ENCODE measurements at places on chromosomes 3 and 15.

DNA sequence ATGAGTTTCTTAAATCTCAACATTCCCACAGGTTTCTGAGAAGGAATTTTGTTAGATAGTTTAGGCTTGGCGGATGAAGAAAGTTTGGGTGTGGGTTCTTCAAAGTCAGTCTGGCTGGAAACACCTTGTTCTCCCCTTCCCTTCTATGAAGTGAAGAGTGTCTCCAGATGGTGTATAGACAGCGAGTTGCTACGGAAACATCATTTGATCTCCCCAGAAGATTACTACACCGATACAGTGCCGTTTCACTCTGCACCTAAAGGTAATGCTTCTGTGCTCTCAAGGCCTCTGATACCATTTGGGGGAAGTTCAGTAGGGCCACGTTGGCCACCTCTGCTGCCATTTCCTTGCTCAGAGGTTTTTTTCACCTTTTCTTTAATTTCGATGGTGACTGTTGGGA lies 20.6 kb downstream of the DLEC1 start:
- no peak for DNase-seq

GRCh38 chr3:127440384-127440783 lies 150.1 kb downstream of the TPRA1 start:
- DNase-seq = no peak

GRCh38 chr15:62983956-62984355 lies 58.6 kb upstream of the TPM1 start:
- DNase-seq = no peak

DNA sequence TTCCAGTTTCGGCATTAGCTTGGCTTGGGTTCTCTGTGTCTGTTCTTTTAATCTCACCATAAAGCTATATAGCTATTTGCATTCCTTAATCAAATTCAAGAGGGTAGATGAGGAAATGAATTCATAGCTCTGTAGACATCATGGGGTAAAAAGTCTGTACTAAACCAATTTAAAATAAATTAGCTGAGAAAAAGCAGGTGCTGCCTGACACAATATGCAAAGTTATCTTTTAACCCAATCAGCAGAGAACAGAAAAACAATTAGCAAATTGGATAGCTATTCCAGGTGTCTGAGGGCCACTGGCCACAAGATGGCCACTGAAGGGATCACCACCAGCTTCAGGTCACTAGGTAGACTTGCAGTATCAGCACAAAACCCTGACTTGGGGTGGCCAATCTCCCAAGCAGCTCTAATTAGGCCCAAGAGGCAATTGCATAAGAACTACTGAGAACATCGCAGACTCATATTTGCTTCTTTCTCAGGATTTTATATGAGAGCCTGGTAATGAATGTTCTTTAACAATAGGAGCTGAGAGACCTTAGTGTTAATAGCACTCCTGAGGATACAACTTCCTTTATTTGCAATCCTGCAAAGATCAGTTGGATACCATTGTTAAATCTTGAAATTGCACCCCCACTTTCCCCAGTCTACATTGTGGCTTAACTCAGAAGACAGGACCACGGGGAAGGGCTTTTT lies 494.3 kb downstream of the PDCD6IP start:
- DNase-seq = no peak

- DNase-seq = no peak
Measured at GRCh38 chr15:66014022-66014421, 144.7 kb downstream of the RAB11A start.

- DNase-seq = no peak
Measured at GRCh38 chr15:99414755-99415731, 150.7 kb upstream of the MEF2A start.

GRCh38 chr3:4505688-4506558 lies 12.8 kb downstream of the ITPR1 start:
- no peak for DNase-seq

DNA sequence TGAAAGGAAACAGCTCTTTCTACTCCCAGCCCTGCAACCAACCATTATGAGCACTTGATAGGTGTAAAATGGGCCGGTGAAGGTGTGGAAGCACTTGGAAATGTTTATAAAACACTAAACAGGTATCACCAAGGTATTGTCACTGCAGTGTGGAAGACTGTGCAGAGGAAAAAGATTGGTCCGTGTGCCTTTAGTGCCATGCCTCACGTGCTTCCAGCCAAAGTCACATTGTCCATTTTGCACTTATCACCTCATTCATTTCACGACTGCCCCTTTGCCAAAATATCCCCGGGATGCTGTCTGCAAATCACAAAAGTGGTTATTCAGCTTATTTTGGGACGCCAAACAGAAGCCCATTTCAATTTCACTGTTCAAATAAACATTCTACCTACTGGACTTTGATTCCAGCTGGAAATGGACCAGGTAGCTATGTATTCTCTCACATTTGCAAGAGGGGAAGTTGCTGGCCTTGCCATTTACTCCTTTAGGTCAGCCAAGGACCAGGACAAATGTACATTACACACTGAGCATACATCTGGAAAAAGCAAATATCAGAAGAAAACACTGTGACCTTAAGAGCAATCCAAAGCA lies 58.4 kb downstream of the ARRDC4 start:
- no peak for DNase-seq

DNA sequence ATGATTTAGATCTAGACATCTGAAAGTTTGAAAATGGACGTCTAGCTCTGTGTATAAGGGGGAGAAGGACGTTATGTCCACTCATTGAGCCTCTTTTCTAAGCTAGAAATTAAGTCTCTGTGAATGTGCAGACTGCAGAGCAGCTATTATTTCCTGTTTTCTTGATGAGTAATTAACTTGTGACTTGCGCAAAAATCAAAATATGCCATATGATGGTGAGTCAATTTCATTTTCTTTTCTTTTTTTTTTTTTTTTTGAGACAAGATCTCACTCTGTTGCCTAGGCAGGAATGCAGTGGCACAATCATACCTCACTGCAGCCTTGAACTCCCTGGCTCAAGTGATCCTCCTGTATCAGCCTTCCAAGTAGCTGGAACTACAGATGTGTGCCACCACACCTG lies 14.1 kb downstream of the LACTB start:
- DNase-seq = no peak

GRCh38 chr3:20376665-20377217 lies 190.7 kb upstream of the SGO1 start:
- DNase-seq = no peak

GRCh38 chr15:61017109-61017508 lies 212.0 kb downstream of the RORA start:
- DNase-seq = no peak

- DNase-seq = no peak
Measured at GRCh38 chr3:105385179-105385578, 18.5 kb downstream of the ALCAM start.

DNA sequence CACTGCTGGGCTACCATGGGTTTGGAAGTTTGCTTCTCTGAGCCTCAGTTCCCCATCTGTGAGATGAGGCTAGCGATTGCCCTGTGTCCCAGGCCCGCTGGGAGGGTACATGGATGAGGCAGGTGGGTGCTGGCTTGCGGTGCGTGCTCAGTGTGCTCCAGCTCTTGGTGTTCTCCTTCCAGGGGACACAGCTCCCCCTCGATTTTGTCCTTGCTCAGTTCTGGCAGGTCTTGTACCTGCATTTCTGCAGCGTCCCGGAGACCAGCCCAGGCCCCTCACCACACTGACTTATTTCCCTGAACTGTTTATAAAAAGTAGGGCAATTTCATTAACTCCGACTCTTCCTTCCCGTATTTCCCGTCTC lies 95.4 kb downstream of the TBC1D2B start:
- no peak for DNase-seq

DNA sequence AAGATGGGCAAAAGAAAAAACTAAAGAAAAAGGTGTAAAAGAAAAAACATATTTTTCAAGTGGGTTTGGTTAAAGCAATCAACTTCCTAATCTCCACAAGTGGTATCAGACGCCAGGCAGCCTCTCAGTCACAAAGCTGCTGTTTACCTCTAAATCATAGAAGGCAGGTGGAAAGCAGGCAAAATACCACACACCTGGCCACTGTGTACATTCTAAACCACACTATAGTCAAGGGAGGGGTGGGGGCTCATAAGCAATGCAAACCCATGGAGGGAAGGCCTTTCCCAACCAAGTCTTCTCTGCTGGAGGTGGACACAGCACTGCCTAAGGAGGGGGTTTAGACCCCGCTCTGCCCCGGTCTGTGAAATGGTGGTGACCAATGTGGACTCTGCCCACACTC lies 50.4 kb downstream of the MCF2L2 start:
- DNase-seq = no peak

GRCh38 chr3:193796089-193796488 lies 203.1 kb downstream of the OPA1 start:
- no peak for DNase-seq

- no peak for DNase-seq
Measured at GRCh38 chr3:58074116-58074715, 66.0 kb downstream of the FLNB start.

DNA sequence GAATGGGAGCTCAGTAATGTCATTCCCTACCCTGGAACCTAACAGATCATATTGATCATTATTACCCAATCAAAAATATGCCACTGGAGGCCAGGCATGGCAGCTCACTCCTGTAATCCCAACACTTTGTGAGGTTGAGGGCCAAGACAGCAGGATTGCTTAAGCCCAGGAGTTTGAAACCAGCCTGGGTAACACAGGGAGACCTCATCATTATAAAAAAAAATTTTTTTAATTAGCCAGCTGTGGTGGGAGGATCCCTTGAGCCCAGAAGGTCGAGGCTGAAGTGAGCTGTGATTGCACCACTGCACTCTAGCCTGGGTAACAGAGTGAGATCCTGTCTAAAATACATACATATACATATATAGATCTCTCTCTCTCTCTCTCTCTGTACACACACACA lies 10.2 kb downstream of the IGDCC4 start:
- no peak for DNase-seq

GRCh38 chr15:43209059-43209824 lies 11.6 kb downstream of the EPB42 start:
- DNase-seq = no peak

DNA sequence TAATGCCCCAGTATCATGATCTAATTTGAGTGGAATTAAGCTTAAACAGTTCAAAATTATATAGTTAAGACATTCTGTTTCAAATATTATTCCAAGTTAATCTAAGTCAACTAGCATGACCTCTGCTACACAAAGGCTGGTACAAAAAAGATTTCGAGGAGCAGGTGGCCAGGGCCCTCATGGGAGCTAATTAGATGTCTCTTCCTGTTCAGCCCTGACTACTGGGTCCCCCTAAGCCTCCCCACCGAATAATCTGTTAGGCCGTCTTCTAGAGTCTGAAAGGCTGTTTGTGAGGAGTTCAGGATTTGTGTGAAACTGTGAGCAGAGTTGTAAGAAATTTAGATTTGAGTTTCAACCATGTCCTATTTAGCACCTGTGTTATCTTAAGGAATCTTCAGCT lies 75.4 kb downstream of the PPM1L start:
- DNase-seq = no peak

DNA sequence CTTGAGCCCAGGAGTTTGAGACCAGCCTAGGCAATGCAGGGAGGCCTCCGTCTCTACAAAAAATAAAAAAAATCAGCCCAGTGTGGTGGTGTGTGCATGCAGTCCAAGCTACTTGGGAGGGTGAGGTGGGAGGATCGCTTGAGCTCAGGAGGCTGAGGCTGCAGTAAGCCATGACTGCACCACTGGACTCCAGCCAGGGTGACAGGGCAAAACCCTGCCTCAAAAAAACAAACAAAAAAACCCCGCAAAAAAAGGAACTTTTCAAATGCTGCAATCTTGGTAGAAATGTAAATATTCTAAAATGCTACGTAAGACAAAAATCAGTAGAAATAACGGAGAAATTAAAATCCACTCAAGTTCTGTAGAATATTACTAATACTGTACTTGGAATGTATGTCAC lies 108.1 kb upstream of the MELTF start:
- DNase-seq = no peak

- DNase-seq = no peak
Measured at GRCh38 chr3:156171281-156172267, 51.2 kb downstream of the KCNAB1 start.

DNA sequence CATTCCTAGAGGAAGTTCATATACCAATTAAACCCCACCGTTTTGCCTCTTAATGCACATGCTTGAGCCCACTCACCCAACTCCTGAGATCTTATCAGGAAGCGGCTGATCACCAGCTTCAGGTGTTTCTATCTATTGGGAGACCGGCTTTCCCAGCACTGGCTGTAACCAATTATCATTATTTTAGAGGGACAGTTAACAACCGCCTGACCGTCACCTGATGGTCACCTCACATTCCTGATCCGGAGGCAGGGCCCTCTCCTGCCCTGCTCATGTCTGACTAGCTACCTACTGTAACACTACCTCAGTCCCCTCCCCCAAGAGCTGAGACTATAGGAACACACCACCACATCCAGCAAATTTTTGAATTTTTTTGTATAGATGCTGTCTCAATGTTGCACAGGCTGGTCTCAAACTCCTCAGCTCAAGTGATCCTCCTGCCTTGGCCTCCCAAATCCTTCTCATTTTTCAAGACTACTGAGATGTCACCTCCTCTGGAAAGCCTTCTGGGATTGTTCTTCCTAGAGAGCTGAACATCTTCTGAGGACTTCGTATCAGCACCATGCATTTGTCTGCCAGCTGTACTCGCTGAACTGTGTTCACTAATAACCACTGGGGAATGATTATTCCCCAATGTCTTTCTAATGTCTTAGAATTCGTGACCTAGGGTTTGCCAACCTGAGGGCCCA lies 84.8 kb downstream of the LSM3 start:
- no peak for DNase-seq

DNA sequence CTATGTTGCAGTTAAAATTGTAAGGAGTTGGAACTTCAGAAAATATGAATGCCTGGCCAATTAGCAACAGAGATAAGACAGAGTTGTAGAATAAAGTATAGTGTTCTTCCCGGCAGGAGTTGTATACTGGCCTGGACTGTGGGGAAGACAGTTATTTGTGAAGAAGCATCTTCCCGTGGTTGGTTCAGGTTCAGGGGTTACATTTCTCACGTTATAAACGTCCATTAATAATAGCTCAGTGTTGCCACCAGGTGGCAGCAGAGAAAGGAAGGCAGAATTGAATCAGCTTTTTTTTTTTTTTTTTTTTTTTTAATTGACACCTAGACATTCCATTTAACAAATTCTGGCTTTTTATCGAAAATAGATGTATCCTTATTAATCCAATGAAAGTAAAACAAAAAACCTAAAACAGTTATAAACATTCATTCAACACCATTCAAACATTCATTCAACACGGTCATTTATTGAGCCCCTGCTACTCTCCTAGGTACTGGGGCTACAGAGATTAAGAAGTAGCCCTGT lies 66.4 kb upstream of the NR2E3 start:
- DNase-seq = peak; percentile 46

- DNase-seq = no peak
Measured at GRCh38 chr3:184880276-184881019, 68.5 kb downstream of the VPS8 start.

Data from stimulated activated CD4-positive, alpha-beta T cell treated with anti-CD3 and anti-CD28 coated beads, Interleukin-1b, Interleukin-23, amount 100 ng/mL, for 4 hours (primary cell).